ENCODE measurements at places on chromosomes 11 and 22. TPM values are rescaled to one million over a fixed set of nuclear protein-coding genes. Genes with fewer than 3 reads are reported as not detected.
A peak's percentile ranks its signal among the peaks of the same experiment; 100 is the strongest.

DNA sequence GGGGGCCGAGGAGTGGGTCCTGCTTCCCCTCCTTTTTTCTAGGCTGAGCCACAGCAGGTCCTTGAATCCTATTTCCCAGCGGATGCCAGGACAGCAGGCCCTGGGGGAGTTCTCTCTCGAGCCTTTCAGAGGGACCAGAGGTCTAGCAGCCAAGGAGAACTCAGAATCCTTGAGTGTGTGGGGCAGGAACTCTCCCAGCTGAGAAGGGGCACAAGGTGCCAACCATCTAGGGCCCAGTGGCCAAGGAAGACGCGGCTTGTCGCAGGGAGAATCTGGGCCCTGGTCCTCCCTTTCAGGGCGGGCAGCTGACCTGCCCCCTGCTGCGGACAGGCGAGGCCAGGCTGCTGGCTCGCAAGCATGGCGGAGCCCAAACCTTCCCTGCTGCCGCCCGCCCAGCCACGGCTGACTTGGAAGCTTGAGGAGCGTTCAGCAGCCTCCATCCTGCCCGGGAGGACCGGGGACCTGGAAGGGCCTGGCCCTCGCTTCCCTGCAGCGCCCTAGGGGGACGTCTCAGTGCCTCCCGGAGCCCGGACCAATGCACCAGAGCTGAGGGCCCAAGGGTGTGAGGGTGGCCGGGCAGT, 972 bp upstream of the TSSC4 start:
- DNase-seq: no peak

- DNase-seq: peak; percentile 96
Measured at GRCh38 chr22:31346255-31346732, at the start of gene PATZ1. Gene PATZ1, minus strand, starts transcription at chr22:31346346. Its CDS starts 744 bp downstream, at chr22:31345602.

DNA sequence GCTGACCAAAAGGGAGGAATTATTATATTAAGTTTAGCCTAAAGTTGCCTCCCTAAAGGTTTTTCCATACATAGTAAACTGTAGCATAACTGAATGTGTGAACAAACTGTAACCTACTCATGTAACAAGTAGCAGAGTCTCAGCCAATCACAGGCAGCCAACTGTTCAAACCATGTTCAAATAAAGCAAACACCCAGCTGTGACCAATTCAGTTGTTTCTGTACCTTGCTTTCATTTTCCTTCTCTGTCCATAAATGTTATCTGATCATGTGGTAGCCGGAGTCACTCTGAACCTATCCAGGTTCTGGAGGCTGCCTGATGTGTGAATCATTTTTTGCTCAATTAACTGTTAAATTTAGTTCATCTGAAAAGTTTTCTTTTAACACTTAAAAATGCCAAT, 373.5 kb downstream of the GUCY1A2 start:
- DNase-seq: no peak

DNA sequence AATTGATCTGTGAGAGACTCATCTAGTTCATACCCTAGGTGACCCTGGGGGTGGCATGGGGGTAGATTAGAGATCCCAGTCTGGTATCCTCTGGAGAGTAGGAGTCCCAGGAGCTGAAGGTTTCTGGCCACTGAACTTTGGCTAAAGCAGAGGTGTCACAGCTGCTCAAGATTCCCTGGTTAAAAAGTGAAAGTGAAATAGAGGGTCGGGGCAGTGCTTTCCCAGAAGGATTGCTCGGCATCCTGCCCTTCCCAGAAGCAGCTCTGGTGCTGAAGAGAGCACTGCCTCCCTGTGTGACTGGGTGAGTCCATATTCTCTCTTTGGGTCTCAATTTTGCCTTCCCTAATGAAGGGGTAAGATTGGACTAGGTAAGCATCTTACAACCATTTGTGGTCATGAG, 653 bp downstream of the IL18BP start:
- DNase-seq: no peak

DNA sequence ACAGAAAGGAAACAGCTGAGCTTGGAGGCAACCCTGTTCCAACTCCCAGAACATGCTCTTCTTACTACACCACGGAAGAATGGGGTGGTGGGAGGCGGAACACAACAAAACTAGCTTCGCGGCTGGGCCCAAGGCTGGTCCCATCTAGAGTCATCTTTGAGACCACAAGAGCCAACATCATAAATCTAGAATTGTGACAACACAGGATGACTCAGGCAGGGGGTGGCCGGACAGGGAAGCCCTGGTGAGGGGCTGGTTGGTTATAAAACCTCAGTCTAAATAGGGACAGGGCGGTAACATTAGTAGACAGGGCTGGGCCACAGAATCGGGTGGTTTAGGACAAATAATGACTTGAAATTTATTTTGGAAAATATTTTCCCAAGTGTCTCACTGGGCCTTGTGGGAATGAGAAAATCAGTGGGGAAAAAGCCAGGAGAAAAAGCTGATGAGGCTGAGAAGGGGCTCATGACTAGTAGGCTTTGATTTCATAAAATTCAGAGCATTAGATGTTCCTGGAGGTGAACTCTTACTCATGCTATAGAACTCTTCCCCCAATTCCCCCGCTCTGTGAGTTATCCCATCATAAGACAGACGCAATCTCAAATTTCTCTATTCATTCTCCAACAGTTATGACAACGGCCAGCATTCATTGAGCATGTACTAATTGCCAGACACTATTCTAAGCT, 151.8 kb upstream of the TIMP3 start:
- no peak for DNase-seq

GRCh38 chr11:27720277-27720830, 20.1 kb upstream of the BDNF start:
- DNase-seq: no peak

The KLHDC7B gene
- not detected for polyA plus RNA-seq

Data from brain (organoid and tissue), 16 donors.